ENCODE measurements at places on chromosomes 3 and 15. TPM values are rescaled to one million over a fixed set of nuclear protein-coding genes. Genes with fewer than 3 reads are reported as not detected.

The NEIL1 gene
- 14.7 TPM for total RNA-seq

The BUB1B gene
- total RNA-seq = 17.6 TPM

The ZPLD1 gene
- total RNA-seq = 0.10 TPM

The SYNM gene
- total RNA-seq = 22.0 TPM

The C3orf62 gene
- total RNA-seq = 2.7 TPM

The RYR3 gene
- 6.3 TPM for total RNA-seq
